Stimulated activated naive CD4-positive, alpha-beta T cell (primary cell): ENCODE measurements at places on chromosomes 16 and 17.

DNA sequence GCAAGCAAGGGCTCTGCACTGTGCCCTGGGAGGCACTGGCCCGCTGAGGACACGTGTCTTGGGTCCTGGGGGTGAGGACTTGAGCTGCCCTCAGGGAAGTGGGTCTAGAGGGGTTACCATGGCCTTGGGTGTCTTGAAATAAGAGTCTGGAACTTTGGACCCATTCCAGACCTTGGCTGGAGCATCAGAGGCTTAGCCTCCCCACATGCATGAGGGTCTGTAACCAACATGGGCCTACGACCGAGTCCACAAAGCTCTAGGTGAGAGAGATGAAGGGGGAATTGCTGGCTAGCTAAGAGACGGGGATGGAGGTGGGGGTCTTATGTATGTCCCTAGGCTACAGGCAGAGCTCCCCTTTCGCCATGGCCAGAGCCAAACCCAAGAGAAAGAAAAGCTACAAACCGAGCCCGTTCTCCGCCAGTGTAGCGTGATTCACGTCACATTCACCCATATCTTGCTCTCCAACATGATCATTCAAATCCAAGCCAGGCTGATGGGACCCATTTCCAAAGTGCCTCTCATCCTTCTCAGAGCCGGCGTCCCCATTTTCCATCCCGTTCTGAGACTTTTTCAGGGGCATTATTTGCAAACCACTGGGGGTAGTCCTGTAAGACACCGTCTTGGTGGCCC is 120.1 kb downstream of the CDYL2 start:
- no peak for DNase-seq

- DNase-seq = no peak
Observed at GRCh38 chr17:64531955-64532371, 25.2 kb downstream of the CEP95 start.

DNA sequence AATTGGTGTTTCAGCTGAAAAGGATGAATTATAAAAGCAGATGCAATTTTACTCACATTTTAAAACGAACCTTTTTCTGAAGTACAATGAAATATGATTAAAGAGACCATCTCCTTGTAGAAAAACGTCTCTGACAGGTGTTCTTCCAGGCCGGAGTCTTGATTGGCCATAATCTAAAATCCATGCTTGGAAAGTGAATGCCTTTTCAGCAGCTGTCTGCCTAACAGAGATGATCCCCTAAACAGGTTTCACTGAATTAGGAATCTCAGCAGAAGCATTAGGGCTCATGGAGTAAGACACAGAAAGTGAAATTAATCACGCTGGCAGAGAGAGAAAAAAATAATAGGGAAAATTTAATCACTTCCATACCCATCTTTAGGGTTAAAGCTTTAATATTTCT is 39.3 kb upstream of the IRX5 start:
- no peak for DNase-seq

GRCh38 chr16:57794849-57795430 is 7.4 kb downstream of the KIFC3 start:
- DNase-seq = no peak

GRCh38 chr17:20184977-20185619 is 175.9 kb downstream of the SPECC1 start:
- DNase-seq = no peak

DNA sequence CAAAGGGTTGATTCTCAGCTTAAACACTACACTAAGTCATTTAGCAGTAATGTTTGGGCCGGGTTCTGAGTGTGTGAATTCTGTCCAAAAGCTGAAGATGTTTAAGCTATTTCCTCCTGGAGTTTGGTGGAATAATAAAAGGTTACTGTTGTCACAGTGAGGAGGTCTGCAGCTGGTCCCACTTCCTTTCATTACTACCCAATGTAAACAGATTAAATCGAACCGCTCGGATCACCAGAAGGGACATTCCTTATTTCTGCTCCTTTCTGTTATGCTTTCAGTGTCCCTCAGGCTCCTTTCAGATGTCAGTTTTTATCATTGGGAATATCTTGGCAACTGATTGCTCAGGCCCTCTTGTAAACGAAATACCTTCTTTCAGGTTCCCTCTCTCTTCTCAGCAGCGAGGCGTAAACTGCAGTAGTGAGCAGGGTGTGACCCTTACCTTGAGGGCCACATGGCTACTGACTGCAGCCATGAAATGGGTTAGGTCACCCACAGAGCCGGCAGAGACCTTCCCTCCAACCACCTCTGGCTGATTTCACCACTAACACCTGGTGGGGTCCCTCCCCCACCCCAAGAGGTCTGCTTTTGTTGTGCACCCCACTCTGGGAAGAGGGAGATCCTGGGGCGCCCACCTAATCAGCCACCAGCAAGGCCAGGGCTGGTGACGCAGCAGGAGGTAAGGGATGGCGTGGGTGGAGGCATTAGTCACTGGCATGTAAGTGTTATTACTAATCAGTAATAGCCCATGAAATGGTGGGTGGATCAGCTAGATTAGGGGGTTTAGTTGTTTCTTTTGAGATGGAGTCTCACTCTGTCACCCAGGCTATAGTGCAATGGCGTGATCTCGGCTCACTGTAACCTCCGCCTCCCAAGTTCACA is 117.6 kb downstream of the VPS53 start:
- no peak for DNase-seq

GRCh38 chr17:39661744-39662541 is 3.2 kb upstream of the TCAP start:
- DNase-seq = no peak

DNA sequence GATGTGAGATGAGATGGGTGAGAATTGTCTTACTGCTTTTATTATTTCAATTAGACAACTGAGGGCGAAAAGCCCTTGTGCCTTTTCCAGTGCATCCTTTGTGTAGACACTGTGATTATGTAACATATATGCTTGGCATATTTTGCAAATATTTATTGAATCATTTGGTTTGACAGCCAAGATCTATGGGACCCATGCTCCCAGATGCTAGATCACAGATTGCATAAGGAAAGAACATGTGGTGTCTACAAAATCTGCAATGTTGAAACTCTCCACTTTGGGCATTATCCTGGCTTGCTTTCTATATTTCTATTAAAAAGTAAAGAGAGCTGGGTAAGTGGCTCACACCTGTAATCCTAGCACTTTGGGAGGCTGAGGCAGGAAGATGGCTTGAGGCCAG is 4.8 kb upstream of the COG1 start:
- no peak for DNase-seq

DNA sequence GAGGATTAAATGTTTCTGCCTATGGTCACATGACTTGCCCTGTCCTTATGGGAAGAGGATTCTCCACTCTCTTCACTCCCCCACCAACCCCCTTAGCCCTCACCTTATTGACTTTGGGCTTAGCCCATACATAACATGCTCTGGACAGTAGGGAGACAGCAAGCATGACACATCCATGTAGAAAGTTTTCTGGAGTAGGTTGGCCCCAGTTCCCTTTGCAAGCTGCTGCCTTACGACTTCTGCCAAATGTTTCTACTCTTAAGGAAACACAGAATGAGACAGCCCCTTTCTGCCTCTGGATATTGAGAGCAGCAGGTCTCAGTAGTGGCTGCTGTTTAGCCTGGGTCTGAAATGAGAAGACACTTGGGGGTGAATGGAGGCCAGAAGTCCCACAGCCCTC is 282.2 kb downstream of the MAP2K6 start:
- no peak for DNase-seq

- no peak for DNase-seq
Observed at GRCh38 chr17:36205637-36206485, 5.0 kb upstream of the CCL4L2 start.

DNA sequence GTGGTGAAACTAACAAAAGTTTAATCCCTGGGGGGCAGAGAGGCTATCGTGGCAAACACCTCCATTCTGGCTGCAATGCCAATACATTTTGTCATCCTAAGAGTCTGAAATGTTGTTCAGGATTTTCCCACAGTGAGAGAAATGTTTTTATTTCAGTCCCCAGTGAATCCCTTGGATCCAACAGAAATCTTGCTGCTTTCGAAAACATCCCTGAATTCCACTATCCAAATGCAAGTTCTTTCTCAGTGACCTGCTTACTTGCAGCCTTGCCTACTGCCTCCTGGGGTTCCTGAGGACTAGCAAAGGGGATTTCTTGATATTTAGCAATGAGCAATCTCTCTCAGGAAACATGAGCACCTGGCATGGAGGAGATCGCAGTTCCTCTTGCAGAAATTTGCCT is 202.1 kb upstream of the IRX3 start:
- no peak for DNase-seq

DNA sequence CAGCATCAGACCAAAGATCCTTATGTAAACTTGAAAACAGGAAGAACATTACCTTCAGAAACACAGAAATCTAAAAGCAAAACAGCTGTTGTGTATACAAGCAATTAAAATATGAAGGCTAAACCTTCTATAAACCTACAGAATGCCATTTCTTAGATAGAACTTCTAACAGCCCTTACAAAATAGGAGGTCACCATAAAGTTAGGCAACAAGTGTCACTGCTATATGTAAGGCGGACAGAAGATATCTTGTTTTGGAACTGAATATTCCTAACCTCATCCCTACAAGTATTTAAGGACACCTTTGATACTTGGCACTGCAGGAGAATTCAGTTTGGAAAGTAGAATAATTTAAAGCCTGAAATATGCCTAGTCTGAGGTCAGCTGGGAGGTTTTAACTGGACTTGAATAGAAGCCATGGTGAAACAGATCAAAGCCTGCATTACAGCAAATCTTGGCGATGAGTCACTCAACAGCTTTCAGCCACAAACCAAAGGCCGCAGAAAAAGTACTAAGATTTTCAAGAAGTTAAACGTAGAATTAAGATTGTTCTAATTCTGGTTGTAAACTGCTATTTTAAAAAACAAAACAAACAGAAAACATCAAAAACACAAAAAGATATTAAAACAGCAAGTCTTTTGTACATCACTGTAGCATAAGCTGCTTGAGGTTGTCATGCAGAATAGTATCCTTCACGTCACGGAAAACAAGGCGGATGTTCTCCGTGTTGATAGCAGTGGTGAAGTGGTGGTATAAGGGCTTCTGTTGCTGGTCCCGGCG is 42.7 kb downstream of the GNA13 start:
- DNase-seq = no peak

- DNase-seq = no peak
Observed at GRCh38 chr17:31522284-31522931, 130.9 kb downstream of the RAB11FIP4 start.

GRCh38 chr17:40361063-40361924 is 3.2 kb downstream of the GJD3 start:
- DNase-seq = no peak

- no peak for DNase-seq
Observed at GRCh38 chr16:30626236-30626635, 16.0 kb upstream of the ZNF689 start.

GRCh38 chr17:1431631-1432104 is 24.4 kb downstream of the CRK start:
- no peak for DNase-seq

- no peak for DNase-seq
Observed at GRCh38 chr17:35738519-35739133, 7.2 kb downstream of the RASL10B start.

GRCh38 chr17:73043686-73044581 is 48.6 kb downstream of the SLC39A11 start:
- DNase-seq = no peak

- DNase-seq = no peak
Observed at GRCh38 chr16:15618392-15618791, 24.6 kb downstream of the MARF1 start.

GRCh38 chr17:77227461-77228240 is 86.9 kb downstream of the SEC14L1 start:
- no peak for DNase-seq

- no peak for DNase-seq
Observed at GRCh38 chr16:57115514-57116182, 23.3 kb downstream of the CPNE2 start.

GRCh38 chr17:78737332-78737731 is 44.7 kb downstream of the CYTH1 start:
- DNase-seq = no peak

DNA sequence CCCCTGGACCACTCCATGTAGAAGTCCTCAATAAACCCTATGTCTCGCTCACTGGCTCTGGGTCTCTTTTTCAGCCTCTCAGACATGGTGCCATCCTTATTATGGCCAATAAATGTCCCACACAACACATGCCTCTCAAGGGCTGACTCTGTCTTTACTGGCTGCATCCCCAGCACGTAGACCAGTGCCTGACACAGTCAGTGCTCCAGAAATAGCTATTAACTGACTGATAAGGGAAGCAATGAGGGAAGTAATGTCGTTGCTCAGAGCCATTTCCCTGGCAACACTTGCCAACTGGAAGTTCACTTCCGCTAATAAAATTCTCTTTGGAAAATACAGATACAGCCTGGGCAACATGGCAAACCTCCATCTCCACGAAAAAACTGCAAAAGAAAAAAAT is 19.1 kb upstream of the APOH start:
- DNase-seq = no peak

DNA sequence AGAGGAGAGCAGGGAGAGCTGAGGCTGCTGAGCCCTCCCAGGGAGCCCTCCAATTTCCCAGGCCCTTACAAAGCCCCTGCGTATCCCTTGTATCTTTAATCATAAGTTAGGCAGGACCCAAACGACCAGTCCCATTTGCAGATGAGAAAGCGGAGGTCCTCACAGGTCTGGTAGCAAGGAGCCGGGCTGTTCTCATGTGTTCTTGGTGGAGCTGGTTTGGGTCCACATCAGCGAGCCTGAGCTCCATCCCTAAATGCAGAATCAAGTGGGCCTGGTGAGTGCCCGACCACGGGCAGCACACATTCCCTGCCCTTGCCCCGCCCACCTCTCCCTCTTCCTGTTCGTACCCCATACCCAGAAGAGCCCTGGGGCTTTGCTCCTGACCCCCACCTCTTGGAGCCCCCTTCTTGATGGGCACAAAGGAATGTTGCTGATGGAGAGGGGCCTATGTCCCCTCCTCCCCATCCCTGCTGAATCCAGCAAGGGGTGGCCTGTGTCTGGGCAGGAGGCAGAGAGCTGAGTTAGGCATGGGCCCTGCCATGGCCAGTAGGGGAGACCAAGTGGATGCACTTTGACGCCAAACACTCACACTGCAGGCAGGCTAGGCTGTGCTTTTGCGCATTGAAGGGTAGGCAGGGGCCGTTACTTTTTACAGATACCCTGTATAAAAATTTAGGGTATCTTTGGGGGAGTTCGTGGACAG is 18.3 kb upstream of the ADCY7 start:
- no peak for DNase-seq

DNA sequence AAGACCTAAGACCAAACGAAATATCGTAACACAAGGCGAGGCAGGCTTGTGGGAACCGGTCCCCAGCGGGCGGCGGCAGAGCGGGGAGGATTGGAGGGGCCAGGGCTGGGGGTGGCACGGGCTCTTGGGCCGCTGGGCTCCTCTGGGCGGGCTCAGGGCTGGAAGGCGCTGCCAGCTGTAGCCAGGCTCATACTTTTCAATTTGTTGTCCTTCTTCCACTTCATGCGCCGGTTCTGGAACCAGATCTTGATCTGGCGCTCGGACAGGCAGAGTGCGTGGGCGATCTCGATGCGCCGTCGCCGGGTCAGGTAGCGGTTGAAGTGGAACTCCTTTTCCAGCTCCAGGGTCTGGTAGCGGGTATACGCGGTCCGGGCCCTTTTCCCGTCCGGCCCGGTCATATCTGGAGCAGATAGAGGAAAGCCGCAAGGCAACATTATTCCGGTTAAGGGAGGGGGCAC is 1.5 kb downstream of the HOXB5 start:
- DNase-seq = no peak
